ENCODE measurements at places on chromosomes 2 and 18.

- peak; percentile 46 for DNase-seq
Measured at GRCh38 chr2:120231564-120231973, 8.4 kb upstream of the TMEM185B start.

DNA sequence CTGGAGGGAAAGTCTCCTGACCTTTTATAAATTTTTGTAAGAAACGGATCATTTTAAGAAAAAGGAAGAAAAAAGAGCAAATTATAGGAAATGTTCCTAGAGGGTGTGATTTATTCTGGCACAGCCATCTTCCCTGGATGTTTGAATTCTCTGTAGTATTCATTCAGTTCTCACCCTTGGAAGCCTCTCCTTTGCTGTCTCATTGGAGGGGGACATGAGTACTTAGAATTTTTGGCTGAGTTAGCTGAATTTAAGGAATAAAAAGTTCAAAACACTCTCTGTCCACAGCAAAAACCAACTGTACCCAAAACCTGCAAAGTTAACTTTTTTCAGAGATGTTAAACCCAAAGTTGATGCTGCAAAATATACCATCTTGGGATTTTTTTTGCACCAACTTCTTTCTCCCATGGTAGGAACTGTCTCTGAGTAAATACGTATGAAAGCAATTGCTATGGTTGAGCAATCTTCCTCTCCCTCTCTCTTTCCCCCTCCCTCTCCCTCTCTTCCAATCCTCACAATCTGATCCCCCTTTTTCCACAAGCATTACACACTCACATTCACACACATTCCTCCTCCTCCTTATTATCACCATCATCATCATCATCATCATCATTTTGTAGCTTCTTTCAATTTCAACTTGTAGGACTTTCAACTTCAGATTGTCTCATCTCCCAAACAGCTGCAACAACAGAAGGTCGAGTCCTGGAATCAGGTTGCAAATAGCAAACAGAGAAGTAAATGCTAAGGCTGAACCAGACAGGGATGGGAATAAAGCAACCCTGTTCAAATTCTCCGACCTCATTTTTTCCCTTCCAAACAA is 183.7 kb downstream of the GFPT1 start:
- no peak for DNase-seq

- no peak for DNase-seq
Measured at GRCh38 chr2:47724221-47724981, 58.5 kb upstream of the MSH6 start.

DNA sequence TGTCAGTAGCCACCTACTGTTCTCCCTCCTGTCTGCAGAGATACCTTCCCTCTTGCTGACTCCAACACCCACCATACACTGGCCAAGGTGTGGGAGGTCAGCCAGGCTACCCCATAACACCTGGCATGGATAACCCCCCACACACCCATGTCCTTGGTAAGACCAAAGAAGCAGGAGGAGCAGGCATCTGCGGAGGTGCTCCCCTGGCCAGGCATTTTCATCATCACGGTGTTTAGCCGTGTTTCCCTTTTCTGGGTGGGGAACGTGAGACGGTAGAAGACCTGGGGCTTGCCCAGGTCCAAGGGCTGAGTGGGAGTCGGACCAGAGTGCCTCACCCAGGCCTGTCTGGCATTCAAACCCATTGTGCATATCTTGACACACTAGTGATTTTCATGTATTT is 150.3 kb downstream of the SMAD7 start:
- DNase-seq, result no peak

- DNase-seq, result no peak
Measured at GRCh38 chr2:158837645-158838044, 42.5 kb downstream of the DAPL1 start.

GRCh38 chr18:60064271-60064670 is 164.5 kb downstream of the PMAIP1 start:
- no peak for DNase-seq

DNA sequence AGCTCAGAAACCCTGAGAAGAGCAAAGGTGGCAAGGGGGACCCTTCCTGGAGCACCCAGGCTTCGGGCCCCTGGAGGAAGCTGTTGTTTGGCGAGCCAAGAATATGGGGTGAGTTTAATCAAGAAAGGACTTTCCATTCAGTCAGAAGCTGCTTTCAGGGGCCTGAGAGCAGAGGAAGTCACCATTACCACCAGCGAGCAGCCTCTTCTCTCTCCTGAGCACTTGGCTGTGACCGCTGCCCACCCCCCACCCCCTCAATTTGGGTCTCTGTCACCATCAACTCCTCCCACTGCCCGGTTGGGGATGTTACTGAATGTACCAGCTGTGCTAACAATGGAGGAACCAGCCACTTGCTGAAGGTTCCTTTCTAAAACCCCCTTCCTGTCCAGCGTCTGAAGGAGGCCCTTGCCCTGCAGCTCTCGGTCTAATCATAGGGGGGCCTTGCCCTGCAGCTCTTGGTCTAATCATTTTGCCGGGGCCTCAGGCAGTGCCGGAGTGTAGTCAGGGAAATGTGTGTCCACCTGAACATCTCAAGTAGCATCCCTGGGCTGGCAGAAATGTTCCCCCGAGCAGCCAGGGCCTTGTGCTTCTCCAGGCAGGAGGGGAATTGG is 943 bp downstream of the INPP5D start:
- no peak for DNase-seq

DNA sequence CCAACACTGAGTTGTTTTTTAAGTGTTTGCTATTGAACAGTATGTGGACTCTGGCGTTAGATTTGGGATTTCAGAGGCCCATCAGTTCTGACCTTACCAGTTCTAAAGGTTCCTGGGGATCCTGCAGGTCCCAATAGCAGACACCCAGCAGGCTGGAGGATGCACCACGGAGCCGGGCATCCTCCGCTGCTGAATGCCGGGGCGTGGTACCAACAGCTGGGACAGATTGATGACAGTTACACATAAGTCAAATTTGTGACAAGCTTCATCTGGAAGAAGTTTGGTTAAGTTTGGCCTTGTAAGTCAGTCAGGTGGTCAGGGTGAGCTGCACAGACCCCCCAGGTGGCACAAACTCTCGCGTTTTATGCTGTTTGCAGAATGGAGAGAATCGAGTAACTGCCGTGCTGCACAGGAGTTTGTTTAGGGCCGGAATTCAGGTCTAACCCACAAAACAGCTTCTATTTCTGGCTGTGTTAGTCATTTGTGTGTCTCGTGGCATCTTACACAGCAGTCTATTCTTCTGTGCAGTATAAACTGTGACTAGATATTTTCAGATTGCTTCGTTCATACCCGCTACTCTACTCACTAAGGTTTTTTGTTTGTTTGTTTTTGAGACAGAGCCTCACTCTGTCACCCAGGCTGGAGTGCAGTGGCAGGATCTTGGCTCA is 19.2 kb downstream of the CTDP1 start:
- DNase-seq, result no peak

GRCh38 chr2:21404137-21404536 is 280.4 kb downstream of the TDRD15 start:
- DNase-seq, result no peak
